Fibroblast of skin of right quadriceps (primary cell): ENCODE measurements at places on chromosomes 2 and 18.

- no peak for DNase-seq
Measured at GRCh38 chr2:239119346-239120126, 271.7 kb downstream of the TWIST2 start.

GRCh38 chr2:226772389-226773179, 27.0 kb downstream of the IRS1 start:
- DNase-seq: no peak

GRCh38 chr2:171159372-171160118, 1.1 kb downstream of the TLK1 start:
- peak; percentile 55 for DNase-seq

GRCh38 chr2:88036182-88036581, 19.4 kb downstream of the KRCC1 start:
- no peak for DNase-seq

GRCh38 chr2:41853427-41854191, 194.2 kb upstream of the PKDCC start:
- DNase-seq: peak; percentile 68

GRCh38 chr2:218996937-218997336, 3.7 kb upstream of the CRYBA2 start:
- DNase-seq: no peak

GRCh38 chr2:37894601-37895000, 30.5 kb upstream of the RMDN2 start:
- DNase-seq: peak; percentile 39

GRCh38 chr2:54608224-54608623, 115.2 kb upstream of the EML6 start:
- DNase-seq: no peak

DNA sequence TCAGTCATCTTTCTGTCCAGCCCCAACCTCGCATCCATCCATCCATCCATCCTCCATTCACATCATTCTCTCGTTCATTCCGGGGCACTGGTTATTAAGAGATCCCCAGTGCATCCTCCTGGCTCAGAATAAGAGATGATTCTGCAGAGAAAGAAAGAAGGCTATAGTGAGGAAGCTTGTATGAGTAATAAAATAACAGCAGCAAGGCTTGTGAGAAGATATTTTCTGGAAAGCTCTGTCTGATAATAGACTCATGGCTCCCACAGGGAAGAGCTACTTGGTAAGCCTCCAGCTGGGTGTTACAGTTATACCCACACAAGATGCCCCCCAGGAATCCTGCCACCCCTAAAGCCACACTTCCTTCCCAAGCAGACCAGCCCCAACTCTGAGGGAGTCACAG, 143.2 kb downstream of the MTCL1 start:
- DNase-seq: no peak

DNA sequence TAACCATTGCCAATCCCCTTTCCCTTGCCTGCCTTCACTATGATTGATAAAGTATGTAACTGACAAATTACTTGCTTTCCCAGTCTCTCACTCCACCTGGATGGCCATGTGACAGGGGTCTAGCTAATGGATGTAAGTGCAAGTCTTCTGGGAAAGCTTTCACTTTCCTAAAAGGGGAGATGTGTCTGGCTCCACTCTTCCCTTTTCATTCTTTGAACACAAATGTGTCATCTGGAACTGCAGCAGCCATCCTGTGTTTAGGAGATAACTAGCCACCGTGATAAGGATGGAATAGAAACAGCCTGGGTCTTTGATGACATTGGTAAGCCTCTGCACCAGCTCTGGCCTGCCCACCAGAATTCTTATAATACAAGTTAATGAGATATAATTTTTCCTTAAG, 38.2 kb downstream of the SNRPD1 start:
- DNase-seq: no peak

GRCh38 chr18:79818631-79819030, 20.9 kb downstream of the KCNG2 start:
- DNase-seq: no peak

DNA sequence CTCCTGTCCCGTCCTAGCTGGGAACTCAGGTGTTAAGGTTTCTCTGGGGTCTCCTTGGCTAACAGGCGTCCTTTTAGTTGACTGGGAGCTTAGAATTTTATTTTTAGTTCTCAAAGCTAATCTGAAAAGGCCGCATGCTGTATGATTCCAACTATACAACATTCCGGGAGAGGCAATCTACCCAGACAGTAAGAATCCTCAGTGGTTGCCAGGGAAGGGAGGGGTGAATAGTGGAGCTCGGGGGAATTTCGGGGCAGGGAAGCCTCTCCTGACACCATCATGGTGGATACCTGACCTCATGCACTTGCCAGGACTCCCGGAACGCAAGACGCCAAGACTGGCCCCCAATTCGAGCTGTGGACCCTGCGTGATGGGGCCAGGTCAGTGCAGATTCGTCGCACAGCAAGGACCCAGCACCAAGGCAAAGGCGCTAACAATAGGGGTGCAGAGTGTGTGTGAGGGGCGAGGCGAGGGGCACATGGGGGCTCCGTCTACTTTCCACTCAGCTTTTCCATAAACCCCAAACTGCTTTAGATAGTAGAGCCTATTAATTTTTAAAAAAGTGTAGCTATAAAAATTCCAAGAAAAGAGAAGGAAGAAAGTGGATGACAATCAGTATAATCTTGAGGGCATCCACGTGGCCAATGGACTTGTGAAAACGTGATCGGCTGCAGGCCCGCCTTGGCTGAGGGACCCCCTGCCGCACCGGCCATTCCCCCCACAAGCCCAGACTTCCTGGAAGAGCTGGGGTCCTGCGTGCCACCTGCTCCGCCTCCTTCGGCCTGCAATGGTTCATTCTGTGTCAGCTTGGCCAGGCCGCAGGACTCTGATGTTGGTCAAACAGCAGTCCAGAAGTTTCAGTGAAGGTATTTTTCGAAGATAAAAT, 17.3 kb downstream of the PDCD1 start:
- DNase-seq: no peak

GRCh38 chr18:1483385-1483784, 578.7 kb downstream of the ADCYAP1 start:
- DNase-seq: peak; percentile 1

DNA sequence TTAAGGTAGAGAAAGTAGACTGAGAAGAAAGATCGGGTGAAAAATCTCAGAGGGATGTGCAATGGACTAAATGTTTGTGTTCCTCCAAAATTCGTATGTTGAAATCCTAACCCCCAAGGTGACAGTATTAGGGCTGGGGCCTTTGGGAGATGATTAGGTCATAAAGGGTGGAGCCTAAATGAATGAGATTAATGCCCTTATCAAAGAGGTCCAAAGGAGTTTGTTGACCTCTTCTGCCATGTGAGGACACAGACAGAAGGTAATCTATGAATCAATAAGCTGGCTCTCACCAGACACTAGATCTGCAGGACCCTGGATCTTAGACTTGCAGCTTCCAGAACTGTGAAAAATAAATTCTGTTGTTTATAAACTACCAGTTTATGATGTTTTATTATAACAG, 2.7 kb upstream of the NMI start:
- DNase-seq: no peak

GRCh38 chr2:71466301-71467179, 13.2 kb downstream of the DYSF start:
- DNase-seq: no peak

DNA sequence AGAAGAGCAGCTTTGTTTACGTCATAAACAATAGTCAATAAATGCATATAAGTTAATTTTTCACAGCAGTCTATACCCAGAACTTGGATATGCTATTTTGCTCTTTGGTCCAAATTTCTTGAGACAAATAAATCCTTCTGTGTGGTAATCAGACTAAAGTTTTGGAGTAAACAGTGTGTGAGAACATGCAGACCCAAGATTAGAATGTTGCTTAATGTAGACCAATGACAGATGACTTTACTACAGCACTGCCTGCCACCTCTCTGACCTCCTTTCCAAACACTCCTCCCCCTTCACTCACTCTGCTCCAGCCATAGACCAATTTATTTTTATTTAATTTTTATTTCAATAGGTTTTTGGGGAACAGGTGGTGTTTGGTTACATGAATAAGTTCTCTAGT, 115.3 kb upstream of the TANK start:
- DNase-seq: no peak

- DNase-seq: no peak
Measured at GRCh38 chr2:44168681-44169154, at the start of gene PPM1B. TSS of gene PPM1B (plus strand) at chr2:44168875. CDS start at chr2:44201200, 32,325 bp downstream.

GRCh38 chr18:77133835-77134496, 1.4 kb upstream of the MBP start:
- no peak for DNase-seq

DNA sequence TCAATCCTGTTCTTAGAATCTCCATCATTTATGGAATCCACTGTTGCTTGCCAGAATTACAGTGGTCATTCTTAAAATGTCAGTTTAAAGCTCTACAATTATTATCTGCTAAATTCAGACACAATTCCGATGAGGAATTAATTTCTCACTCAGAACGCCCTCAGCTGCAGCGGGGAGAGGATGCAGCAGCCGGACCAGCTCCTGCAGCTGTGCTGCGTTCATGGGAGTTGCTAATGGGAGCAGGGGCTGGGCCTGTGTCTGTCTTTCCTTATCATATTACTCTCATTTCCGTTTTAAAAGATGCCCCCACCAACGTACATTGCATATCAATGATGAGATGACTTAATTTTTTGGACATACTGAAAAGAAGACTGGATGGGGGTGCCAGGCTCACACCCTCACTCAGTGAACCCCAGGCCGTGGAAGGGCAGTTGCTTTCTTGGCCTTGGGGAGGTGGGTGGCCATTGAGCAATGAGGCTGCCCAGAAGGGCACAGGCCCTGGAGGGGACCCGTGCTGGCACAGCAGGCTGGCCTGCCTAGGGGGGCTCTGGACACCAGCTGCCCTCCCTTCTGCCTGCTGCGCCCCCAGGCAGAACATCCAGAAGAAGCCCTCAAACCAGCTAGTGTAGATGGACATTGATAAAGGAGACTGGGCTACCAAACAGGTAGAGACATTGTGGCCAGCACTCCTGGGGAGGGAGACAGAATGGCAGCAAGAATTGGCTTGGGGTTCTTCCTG, 503.6 kb upstream of the MYT1L start:
- no peak for DNase-seq

GRCh38 chr2:233413559-233414272, 59.4 kb downstream of the DGKD start:
- peak; percentile 48 for DNase-seq

- no peak for DNase-seq
Measured at GRCh38 chr18:72171596-72171995, 372.5 kb downstream of the CBLN2 start.

DNA sequence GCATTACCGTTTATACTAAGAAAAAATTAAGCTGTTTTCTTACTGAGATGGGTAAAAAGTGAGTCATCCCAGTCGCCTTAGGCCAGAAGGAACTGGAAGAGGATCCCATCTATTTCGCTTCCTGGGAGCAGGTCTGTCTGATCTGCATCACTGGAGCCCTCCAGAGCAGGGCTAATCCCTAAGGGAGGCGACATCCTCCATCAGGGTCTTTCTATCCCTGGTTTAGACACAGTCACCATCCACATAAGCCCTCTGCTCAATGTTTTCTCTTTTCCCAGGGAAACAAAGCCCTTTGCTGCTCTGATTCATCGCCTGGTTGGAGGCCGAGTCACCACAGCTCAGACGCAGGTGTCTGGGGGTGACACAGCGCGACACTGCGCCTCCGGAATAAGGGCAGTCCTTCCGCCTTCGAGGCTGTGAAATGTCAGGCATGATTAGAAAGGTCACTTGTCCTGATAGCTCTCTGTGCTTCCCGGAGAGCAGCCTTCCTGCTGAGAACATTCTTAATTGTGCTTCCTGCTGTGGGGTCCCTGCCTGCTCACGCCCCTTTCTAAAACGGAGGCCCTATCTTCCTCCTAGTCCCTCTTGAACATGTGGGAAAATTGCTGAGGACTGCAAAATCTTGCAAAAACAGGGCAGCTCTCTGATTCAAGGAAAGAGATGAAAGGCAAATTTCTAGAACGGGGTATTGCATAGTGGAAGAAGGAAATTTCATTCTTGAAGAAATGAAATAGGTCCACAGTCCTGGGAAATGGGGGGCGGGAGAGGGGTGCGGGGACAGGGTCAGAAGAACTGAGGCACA, 56.3 kb downstream of the MARCHF4 start:
- DNase-seq: peak; percentile 62

DNA sequence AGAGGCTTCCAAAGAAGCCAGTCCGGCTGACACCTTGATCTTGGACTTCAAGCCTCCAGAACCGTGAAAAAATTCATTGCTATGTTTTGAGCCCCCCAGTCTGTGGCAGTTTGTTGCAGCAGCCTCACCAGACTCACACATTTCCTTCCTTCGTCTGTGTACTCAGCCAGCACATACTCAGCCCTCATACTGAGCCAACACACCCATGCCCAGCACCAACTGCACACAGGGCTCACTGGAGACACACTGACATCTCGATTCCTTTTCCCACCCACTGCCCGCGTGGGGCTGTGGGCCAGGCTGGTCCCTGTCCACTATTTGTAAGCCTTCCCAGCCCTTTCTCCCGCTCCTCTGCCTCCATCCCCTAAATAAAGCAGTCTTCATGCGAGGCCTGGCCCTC, 24.1 kb upstream of the NMUR1 start:
- DNase-seq: no peak

DNA sequence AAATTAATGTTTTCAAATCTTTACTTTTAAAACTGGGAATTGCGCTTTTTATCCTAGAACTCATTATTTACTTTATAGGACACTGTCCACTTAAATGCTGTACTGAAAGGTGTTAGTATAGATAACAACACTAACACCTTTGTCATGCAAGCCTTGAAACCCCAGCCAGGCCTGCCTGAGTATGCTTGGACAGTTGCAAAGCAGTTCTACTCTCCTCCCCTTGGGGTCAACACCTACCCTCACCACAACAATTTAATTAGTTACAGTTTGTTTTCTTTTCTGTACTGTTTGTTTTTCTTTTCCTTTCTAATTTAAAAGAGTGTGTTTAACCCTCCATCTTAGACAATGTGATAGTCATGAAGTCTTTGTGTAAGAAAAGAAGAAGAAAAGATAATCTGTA, 18.9 kb upstream of the FAM98A start:
- no peak for DNase-seq

DNA sequence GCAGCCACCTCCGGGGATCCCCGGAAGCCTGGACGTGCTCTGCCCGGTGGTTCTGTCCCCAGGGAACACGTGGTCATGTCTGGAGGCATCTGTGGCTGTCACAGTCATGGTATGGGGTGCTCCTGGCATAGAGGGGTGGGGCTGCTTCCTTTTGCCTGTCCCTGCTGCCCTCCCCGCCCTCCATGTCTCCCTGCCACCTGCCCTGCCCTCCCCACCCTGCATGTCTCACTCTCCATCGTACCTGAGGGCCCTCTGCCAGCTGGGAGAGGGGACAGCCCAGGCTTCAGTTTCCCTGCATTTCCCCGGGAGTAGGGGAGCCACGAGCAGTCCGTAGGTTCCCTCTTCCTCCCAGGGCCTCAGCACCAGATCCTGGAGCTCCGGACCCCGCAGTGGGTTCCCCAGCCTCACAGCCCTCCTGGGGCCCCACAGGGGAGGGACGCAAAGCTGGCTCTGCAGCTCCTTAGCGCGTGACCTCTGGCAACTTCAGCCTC, 90.0 kb upstream of the CTDP1 start:
- no peak for DNase-seq
